ENCODE measurements at places on chromosomes 2 and 18.
A peak's percentile ranks its signal among the peaks of the same experiment; 100 is the strongest.

- DNase-seq, result peak; percentile 44
Observed at GRCh38 chr2:62270728-62271127, 74.8 kb downstream of the B3GNT2 start.

- DNase-seq, result no peak
Observed at GRCh38 chr2:239688122-239688681, 287.4 kb upstream of the HDAC4 start.

DNA sequence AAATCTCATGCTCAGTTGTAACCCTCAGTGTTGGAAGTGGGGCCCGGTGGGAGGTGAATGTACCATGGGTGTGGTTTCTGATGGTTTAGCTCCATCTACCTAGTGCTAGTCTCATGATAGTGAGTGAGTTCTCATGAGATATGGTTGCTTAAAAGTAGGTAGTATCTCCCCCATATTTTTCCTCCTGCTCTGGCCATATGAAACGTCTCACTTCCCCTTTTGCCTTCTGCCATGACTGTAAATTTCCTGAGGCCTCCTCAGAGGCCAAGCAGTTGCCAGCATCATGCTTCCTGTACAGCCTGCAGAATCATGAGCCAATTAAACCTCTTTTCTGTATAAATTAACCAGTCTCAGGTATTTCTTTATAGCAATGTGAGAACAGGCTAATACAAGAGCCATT lies 62.8 kb upstream of the RNF152 start:
- no peak for DNase-seq

DNA sequence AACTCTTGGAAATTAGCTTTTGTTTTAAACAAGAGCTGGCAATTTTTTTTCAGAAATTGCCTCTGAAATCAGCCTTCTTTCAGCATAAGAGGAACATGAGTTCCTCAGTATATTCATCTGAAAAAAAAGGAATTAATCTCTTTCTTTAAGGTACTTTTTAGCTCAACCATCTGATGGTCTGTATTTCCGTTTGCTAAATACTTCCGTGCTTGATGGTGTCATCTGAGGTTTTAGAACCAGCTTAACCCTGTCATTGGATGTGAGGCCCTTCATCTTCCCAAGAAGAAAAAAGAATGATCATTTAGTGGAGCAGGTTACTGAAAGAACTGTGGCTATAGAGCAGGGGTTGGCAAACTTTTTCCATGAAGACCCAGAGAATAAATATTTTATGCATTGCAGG lies 175.0 kb downstream of the TRABD2A start:
- no peak for DNase-seq

DNA sequence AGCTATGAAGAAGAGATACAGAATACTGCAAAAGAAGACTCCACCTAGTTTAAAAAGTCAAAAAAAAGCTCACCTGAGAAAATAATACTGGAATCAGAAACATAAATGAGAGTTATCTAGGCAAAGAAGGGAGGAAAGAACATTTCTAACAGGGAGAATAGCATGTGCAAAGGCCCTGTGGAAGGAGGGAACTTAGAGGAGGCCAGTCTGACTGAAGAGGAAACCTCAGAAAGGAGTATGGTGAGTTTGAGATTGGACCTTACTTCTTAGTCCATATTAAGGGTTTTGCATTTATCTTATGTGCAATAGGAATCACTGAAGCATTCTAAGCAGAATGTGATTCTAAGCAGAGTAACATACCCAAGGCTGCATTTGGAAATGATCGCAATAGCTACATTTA lies 193.2 kb downstream of the LNPK start:
- DNase-seq, result no peak

DNA sequence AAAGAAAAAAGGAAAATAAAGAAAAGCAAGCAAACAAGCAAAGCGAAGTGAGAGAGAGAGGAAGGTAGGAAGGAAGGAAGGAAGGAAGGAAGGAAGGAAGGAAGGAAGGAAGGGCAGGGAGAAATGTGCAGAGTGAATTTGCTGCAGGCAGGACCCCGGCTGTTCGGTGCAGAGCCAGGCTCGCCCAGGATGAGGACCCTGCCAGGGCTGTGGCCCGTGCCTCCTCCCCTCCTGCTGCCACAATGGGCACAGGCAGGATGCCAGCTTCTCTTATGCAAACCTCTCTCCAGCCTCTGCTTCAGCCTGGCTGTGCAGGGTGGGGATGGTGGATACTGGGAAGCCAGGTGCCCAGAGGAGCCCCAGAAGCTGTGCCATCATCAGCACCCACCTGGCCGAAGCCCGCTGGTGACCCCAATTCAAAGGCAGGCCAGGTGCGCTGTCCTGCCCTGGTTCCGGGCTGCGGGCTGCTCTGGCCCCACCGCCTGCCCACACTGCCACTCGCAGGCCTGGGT lies 3.2 kb downstream of the GPR17 start:
- no peak for DNase-seq

GRCh38 chr18:55199291-55199963 lies 240.2 kb upstream of the CCDC68 start:
- DNase-seq, result no peak

- DNase-seq, result no peak
Observed at GRCh38 chr2:95069465-95069864, 44.0 kb downstream of the MAL start.

- peak; percentile 61 for DNase-seq
Observed at GRCh38 chr2:240556553-240557100, 1.2 kb downstream of the ANKMY1 start.

GRCh38 chr18:70031221-70031620 lies 83.5 kb upstream of the CD226 start:
- DNase-seq, result no peak
